GM13976 (cell line): ENCODE measurements at places on chromosomes 2 and 18.

- DNase-seq, result peak; percentile 30
Observed at GRCh38 chr2:15561574-15562344, 625 bp upstream of the NBAS start.

GRCh38 chr2:123363826-123364225 is 661.3 kb upstream of the CNTNAP5 start:
- no peak for DNase-seq

GRCh38 chr2:46814160-46814961 is 101.2 kb downstream of the MCFD2 start:
- no peak for DNase-seq

DNA sequence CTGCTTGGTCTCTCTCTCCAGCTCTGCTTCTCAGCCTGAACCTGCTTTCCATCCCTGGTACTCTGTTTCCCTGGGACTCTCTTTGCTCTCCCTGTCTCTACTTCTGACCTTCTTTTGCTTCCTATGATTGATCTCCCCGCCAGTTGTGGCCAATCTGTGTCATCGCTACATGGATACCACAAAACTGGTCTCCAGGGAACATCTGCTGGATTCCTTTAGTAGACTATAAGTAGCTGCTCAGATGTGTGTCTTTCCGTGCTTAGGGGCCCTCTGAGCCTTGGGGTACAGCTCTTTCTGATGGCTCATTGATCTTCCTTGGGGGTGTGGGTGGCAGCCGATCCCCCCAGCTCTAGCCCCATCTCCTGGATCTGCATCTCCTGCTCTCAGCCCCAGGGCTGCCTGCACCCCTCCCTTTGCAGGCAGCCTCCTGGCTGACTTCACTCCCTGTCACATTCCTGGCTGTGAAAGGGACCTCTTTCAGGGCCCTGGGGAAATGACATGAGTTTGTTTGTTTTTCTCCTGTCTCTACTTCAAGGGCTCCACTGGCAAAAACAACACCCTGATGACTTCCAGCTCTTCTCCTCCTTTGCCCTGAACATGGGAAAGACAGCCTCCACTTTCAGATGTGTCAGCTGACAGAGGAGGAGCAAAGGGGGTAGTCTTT is 333.7 kb downstream of the CYP26B1 start:
- DNase-seq, result no peak

DNA sequence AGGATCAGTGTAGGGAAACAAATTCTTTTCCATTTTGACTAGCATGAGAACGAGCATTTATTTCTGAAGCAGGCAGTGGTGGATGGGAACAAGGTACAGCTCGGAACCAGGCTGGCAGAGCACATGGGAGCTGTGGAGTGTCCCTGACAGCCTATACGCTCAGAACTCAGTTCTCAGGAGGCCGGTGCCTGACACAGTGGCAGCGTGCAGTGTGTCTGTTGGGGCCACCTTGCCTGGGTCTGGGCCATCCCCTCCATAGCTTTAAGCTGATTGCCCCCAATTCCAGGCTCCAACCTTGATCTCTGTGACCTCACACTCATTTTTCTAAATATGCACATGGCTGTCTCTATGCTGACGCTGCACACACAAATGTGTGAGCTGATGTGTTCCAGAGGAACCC is 54.5 kb upstream of the ATG16L1 start:
- no peak for DNase-seq

DNA sequence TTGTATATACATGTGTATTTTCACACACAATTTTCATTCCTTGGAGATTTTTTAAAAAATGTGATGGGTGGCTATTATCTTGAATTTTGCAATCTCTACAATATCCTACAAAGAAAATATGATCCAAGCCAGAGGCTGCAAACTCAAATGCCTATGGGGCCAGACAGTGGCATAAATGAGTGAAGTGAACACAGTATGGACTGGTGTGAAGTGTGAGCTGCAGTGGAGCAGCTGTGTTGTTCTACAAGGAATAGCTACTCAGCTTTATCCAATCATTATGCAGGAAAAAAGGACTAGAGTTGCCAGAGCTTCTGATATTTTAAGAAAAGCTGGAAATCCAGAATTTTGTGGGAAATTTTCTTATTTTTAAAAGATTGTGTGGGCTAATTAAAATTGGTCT is 62.1 kb downstream of the ARHGEF33 start:
- DNase-seq, result no peak

- DNase-seq, result no peak
Observed at GRCh38 chr2:44802777-44803424, 138.6 kb upstream of the SIX3 start.

GRCh38 chr18:70028734-70029133 is 81.1 kb upstream of the CD226 start:
- DNase-seq, result no peak

- DNase-seq, result no peak
Observed at GRCh38 chr18:50373561-50374219, 1.2 kb upstream of the SKA1 start.

DNA sequence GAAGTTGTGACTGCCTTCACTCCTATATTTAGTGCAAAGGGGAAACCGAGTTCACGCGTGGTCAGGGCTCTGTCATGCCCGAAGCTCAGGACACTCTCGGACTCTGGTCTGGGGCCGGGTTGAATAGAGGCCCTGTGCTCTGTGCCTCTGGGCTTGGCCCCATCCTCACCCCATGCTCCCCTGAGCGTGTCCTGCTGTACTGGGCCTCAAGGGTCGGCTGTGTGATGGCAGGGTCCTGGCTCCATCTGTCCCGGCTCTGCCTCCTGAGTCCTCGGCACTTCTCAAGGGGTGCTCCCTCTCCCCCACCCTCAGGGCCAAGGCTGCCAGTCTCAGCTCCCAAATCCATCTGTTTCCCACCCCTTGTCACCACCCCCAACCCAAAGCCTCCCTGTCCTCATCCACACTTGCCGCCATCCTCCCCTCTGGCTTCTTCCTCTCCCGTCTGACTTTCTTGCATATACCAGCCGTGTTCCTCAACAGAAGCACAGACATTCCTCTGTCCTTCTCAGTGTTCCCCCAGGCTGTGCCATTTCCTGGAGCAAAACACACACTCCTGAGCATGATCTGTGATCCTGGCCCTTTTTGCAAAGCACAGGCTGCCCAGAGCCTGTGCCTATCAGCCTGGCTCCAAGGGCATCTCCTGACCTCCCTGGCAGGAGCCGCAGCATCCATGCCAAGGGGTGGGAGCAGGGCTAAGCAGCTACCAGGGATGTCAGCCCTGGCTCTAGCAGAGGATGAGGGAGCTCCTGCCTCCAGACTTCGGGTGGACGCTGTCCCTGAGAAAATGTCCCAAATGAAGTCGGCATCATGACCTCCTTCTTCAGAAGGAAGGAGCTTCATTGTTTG is 64.2 kb upstream of the OTOS start:
- DNase-seq, result no peak

DNA sequence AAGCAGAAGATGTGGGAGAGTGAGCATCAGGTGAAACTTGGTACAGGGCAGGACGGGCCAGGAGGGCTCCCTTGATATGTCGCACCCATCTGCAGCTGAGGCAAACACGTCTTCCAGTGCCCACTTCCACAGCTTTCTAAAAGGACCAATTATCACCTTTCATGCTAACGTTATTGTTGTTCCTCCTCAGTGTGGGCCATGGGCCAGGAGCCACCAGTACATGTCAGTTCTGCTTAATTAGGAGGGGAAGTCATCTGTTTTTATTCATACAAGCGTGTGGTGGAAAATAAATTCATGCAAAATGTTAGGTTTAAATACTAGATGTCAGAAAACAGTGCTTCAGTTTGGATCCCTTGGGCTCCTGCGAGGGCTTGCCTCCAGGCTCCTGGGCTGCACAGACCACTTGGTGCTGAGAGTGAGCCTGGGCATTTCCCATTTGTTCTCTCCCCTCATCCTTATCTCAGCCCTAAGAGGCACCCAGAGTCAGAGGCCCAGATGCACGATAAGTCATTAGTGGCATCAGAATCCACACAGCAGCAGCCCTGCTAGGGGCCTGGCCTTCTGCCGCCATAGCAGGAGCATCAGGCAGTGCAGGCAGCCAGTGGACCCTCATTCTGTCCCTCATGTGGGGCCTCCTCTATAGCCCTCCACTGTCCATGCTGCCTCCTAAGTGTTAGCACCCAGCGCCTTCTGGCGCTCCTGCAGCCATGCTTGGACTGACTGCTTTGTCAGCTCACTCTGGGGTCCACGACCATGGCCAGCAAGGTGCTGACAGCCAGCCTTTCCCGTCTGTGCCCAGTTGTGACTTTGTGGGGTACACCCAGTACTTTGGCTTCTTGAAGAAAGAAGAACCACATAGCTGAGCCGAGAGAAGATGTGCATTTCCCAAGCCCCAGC is 539.8 kb upstream of the RAB6C start:
- DNase-seq, result no peak

- no peak for DNase-seq
Observed at GRCh38 chr18:37355772-37356171, 209.8 kb downstream of the CELF4 start.

GRCh38 chr2:42504364-42505230 is 10.8 kb upstream of the KCNG3 start:
- no peak for DNase-seq

- DNase-seq, result no peak
Observed at GRCh38 chr2:181771356-181771755, 91.0 kb upstream of the NEUROD1 start.

GRCh38 chr2:154402213-154402612 is 296.3 kb upstream of the KCNJ3 start:
- no peak for DNase-seq
